ENCODE measurements at places on chromosomes 5 and 9.
A peak's percentile ranks its signal among the peaks of the same experiment; 100 is the strongest.

- no peak for DNase-seq
Measured at GRCh38 chr5:157269761-157270272, 3.9 kb downstream of the CYFIP2 start.

DNA sequence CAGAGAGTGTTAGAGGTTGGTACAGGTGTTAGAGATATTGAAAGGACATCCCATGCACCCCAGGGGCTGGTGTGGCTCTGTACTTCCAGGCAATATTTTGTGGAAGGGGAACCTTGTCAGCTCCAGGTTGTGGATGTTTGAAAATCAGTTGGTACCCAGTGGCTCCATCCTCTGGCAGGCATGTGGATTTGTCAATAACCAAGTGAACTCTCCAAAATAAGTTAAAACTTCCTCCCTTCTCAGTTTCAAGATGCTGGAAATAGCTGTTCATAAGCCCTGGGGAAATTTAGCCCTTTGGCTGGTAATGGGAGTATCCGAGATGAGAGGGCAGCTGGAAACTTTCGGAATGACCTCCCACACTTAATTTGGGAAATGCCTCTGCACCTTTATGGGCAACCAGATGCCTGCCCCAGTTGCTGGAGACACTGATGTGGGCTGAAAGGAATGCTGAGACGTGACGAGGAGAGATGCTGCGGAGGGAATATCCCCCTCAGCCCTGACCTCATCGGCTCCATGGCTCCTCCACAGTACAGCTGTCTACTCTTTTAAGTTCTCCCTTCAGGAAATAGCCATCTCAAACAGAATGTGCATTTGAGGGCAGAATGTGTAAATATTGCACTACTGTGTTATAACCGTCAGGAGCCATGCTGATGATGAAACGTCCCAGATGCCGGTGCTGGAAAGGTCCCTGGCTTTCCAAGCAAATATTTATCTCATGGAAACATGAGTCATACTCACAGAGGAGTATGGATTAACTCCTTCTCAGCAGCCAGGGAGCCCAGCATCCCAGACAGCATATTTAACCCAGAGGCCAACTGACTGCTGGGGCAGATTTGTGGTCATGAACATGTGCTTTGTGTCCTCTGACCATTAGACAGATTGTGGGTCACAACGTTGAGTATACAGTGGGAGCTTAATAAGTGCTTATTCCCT, 29.5 kb downstream of the TGFBI start:
- no peak for DNase-seq

DNA sequence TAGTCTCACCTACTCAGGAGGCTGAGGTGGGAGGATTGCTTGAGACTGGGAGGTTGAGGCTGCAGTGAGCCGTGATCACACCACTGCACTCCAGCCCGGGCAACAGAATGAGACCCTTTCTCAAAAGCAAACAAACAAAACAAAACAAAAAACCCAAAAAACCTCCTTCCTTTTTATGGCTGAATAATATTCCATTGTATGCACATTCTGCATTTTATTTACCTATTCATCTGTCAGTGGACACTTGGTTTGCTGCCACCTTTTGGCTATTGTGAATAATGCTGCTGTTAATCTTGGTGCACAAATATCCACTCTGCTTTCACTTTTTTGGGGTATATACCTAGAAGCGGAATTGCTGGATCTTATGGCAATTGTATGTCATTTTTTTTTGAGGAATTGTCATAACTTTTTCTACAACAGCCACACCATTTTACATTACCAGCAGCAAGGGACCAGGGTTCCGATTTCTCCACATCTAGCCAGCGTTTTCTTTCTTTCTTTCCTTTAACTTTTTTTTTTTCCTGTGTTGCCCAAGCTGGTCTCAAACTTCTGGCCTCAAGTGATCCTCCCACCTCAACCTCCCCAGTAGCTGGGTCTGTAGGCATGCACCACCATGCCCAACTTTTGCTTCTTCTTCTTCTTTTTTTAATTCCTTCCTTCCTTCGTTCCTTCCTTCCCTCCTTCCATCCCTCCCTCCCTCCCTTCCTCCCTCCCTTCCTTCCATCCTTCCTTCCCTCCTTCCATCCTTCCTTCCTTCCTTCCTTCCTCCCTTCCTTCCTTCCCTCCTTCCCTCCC, 30.6 kb downstream of the NKX2-5 start:
- no peak for DNase-seq

DNA sequence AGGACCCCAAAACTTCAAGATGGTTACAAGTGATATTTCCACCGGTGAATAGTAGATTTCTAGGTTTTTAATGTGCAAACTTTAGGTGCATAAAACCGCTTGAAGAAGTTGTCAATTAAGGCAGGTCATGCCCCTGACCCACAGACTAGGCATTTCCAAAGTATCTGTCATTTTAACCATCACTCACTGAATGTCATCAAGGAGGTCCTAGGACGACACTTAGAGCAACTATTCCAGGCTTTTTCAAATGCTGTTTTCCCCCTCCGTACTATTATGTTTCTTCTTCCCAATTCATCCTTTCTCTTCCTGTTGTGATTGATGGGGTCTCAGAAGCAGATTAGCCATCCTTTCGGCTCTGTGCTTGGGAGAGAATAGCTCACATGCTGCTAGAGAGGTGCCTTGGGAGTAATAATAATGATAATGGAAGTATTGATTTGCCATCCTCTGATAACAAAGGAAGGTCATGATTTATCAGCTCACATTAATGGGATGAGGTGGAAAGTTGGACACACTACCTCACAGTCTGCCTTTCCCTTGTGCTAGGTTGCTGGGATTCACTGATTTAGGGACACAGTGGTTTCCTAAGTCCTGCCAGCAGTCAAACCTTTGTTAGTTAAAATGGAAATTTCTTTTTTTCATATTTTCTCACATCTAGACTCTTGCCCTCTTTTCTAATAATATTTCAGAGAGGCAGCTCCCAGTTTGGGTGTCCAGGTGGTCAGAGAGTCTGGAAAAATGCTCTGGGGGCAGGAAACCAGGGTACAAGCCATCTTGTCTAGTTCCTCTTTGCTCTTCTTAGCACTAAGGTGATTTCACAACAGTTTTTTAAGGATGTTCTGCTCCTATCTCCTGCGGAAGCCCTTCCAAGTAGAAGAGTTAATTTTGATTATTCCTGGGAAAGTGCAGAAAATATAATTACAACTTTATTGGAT, 67.0 kb downstream of the PTTG1 start:
- no peak for DNase-seq

DNA sequence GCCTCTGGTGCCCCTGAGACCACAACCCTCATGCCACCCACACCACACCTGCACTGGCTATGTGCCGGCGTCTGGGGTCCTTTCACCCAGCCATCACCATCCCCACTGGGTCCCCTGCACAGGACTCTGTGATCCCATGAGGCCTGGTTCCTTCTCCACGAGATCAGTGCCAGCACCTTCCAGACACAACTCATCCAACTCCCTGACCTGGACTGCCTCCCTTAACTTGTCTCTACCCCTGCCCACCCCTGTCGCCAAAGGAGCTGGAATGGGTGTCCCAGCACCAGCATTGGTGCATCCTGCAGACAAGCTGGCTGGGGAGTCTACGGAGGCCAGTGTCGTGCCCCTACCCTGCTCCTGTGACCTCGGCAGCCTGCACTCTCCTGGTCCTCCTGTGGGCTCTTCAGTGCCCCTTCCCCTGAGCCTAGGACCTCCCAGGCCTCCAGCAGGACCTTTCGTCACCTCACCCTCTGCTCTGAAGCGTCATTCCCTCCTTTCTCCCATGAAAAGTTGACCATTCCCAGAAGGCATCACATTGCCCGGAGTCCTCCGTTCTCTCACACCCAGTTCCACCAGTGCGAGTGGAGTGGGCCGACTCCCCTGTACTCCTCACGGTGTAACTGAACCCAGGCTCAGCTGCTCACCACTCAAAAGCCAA, 87.7 kb downstream of the NSUN2 start:
- no peak for DNase-seq

- peak; percentile 68 for DNase-seq
Measured at GRCh38 chr9:129487658-129488483, 133.0 kb downstream of the C9orf50 start.

- DNase-seq: no peak
Measured at GRCh38 chr9:134088063-134088725, 20.4 kb upstream of the BRD3 start.

GRCh38 chr5:155983954-155984353, 343.0 kb upstream of the SGCD start:
- no peak for DNase-seq

DNA sequence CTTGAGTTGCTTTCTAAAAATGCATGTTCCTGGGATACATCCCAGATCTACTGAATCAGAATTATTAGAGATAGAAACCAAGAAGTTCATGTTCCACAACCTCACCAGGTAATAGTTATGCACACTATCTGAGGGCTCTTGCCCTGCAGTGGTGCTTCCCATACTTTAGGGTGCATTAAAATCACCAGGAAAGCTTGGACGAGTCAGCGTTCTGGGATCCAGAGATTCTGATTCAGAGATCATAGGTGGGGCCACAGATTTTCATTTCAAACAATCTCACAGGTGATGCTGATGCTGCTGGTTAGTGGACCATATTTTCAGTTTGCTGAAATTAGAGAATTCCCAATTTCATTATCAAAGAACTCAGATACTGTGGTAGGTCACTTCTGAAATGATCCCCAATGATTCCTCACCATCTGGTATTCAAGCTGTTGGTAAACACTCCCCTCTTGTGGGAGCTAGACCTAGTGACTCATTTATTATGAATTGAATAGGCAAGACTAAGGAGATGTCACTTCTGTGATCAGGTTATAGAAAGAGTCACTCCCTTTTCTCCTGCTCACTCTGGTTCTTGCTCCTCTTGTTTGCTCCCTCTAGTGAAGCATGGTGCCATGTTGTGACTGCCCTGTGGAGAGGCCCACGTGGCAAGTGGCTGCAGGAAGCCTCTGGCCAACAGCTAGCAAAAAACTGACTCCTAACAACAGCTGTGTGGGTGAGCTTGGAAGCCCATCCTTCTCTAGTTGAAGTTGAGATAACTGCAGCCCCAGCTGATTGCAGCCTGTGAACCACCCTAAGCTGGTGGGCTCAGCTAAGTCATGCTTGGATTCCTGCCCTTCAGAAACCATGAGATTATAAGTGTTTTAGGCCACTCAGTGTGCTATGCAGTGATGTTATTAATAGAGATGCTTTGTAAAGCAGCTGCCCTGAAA, 59.8 kb downstream of the SH3TC2 start:
- no peak for DNase-seq

- no peak for DNase-seq
Measured at GRCh38 chr5:15573590-15573989, 73.6 kb downstream of the FBXL7 start.

DNA sequence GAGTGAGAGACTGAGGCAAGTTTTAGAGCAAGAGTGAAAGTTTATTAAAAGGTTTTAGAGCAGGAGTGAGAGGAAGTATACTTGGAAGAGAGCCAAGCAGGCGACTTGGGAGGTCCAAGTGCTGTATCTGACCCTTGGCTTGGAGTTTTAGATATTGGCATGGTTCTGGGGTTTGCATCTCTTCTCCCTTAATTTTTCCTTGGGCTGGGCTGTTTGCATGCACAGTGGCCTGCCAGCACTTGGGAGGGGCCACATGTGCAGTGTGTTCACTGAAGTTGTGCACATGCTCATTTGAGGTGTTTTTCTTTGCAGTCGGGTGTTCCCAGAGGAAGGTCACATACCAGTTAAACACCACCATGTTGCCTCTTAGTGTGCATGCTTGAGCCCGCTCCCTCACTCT, 464.1 kb downstream of the DMRT2 start:
- DNase-seq: no peak

DNA sequence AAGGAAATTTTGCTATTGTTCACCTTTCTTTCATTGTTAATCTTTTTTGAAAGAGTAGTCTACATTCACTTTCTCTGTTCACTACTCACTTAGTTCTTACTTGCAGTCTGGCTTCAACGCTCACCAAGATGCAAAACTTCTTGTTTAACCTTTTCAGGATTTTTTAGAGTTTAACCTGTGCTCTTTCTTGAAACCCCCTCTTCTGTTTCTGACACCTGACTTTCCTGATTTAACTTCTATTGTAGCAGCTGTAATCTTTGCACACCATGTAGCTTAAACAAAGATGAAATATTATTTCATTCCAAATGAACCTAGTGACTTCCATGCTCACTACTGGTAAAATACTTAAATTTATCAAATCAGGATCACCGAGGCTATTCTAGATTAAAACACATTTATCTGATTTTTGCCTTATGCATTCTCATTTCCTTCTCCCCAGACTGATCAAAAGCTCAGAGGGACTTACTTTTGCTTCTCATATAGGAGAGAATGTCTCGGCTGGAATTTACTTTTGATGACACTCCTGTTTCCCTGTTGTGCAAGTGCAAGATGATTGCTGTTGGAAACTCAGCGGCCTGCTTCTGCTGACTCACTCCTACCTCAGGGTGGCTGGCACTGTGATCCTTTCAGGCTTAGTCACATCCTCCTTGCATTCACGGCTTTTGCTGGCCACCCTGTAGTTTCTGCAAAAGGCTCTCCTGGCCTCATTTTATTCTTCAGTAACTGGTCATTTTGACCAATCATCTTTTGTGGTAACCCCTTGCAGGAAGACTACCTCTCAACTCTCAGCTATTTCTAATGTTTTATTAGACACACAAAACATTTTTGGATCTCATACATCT, 109.3 kb upstream of the IFNE start:
- peak; percentile 55 for DNase-seq

DNA sequence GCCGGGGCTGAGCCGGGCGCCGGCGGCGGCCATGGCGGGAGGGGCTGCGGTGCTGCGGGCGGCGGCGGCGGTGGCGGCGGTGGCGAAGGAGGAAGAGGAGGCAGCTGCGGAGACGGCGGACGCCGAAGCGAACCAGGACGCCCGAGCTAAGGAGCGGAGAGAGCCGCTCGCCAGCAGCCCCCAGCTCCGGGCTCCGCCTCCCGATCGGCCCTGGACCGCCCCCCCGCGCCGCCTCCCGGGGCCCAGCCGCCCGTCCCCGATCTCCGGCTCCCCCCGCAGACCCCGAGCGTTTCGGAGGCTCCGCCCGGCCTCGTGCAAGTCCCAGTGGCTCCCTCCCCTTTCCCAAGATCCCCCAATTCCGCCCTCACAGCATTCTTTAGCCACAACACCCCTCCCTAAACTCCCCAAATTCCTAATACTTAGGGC, at the start of gene ASTN2:
Gene ASTN2 (minus strand): TSS at position 152 of the 426 bp plus-strand sequence. CDS start 119 bp downstream, at position 33.
- DNase-seq: no peak

GRCh38 chr5:165622864-165623536, 2117.6 kb downstream of the MAT2B start:
- DNase-seq: no peak

- no peak for DNase-seq
Measured at GRCh38 chr5:10880934-10881333, 119.9 kb upstream of the DAP start.

DNA sequence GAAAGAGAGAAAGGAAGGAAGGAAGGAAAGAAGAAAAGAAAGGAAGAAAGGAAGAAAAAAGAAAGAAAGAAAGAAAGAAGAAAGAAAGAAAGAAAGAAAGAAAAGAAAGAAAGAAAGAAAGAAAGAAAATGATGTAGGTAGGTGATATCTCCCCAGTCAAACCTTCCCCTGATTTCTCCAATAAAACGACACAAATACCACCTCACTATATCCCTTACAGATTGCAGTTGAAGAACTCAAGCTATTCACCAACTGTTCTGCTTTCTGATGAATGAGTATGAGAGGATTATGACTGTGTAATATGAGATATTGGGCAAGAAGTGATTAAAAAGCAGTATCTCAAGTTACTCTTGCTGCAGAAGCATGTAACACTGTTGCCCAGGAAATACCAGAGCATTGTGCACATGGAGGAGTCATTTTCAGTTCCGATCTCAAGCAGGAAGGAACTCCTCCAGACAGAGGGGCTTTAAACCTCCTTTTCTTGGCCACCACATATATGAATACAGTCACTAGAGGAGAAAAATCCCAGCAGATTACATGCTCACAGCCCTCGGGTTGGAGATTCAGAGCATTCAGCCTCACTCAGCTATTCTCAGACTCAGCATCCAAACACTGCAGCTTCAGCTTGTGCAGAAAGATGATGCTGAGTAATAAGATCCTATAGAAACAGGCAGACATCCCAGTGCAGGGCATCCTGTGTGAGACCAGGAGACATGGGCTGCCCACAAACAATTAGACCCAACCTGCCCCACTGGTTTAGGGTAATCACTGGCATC, 61.4 kb downstream of the UGCG start:
- DNase-seq: no peak

Data from CD4-positive, alpha-beta T cell treated with Interleukin-15 for 1 hour (primary cell).